Ecto neural progenitor cell (in vitro differentiated cells): ENCODE measurements at places on chromosomes 1 and 21.

- no peak for DNase-seq
Measured at GRCh38 chr1:152741656-152742055, 16.2 kb upstream of the KPRP start.

DNA sequence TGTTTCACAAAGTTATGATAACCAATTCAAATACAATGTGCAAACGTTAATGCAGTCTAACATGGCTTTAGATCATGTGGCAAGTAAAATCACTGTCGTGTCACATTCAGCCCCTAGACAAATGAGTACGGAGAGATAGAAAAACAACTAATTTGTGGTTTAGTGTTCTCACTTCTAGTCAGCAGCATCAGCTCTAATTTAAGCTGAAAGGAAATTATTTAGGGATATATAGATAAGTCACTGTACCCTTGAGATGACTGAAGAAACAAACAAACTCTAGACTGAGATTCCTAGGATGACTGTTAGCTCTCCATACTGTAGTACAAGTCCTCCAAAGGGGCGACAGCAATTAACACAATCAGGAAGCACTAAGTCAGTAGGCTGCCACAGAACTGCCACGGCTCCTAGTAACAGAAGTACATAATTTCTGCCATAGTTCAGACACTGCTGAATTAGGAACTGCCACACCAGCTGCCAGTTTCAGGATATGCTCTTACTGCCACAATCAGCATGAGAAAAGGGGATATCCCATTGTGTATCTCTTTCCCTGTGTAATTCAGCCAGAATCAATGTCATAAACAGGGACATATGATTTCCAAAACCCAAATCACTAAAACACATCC lies 150.4 kb upstream of the NEGR1 start:
- no peak for DNase-seq

- no peak for DNase-seq
Measured at GRCh38 chr1:54816951-54817350, 15.8 kb upstream of the TTC22 start.

DNA sequence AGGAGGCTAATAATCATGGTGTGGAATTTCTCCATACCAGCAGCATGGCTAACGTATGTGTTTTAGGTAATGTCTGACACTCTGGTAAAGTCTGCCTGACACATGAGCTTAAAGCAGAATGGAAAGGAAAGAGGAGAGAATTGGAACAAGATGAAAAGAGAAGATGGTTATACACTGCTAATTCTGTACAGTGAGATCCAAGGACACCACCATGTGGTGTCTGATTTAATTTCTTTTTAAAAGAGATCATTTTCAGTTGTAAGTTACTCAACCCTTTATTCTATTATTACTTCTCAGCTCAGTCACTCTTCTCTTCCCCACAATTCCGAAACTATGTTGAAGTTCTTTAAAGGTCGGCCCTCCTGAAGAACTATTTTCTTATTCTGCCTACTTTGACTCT lies 15.6 kb downstream of the PRKAB2 start:
- DNase-seq, result no peak

DNA sequence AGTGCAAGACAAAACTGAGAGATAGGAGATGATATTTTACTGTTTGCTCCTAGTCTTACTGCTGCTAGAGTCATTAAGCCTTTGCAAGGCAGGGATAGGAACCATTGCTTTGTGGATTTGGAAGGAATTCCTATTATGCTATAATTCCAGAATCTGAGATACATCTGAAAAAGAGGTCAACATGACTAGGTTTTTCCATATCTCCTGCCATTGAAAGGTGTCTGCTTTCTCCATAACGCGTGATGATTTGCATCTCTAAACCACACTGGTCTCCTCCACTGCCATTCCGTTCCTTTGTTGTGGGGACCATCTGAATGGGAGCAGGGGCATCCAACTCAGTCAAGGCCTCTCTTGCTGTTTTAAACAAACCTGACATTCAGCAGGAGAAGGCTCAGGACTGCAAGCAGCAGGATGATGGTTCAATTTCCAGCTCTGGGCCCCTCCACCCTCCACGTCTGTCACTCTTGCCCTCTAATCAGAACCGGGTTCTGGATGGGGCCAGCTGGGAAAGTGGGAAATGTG lies 45.2 kb downstream of the PLPP3 start:
- DNase-seq, result no peak

DNA sequence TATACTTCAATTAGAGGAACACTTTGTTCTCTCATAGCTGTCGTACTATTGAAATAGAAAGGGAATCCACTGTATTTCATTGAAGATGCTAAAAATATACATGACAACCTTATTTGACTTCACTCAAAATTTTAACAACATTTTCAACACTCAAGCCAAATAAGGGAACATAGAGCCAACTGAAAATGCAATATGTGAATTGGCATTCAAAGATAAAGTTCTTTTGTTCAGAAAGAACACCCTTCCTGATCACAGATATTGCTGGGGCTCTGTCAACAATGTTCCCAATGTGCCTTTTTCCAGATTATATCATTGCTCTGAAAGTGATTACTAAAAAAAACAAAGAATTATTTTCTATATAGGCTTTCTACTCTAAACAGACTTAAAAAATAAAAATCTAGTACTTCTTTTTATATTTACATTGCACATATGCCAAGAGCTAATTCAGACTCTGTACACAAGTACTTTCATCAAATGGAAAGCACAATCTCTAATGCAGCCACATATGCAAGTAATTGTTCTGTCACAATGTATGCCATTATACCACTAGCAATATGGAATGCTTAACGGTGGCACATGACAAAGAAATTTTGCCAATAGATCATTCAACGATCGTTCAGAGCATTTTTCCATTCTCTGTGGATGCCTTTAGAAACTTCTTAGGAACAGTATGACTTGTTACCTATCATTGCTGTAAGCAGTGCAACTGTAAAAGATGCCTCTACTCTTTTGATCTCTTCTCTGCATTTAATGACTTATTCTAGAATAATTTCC lies 171.0 kb downstream of the EIF4G3 start:
- no peak for DNase-seq

- DNase-seq, result no peak
Measured at GRCh38 chr1:173474097-173474779, 2.9 kb upstream of the PRDX6 start.

GRCh38 chr21:34524646-34525601 lies 12.9 kb upstream of the KCNE1 start:
- DNase-seq, result peak; percentile 66

DNA sequence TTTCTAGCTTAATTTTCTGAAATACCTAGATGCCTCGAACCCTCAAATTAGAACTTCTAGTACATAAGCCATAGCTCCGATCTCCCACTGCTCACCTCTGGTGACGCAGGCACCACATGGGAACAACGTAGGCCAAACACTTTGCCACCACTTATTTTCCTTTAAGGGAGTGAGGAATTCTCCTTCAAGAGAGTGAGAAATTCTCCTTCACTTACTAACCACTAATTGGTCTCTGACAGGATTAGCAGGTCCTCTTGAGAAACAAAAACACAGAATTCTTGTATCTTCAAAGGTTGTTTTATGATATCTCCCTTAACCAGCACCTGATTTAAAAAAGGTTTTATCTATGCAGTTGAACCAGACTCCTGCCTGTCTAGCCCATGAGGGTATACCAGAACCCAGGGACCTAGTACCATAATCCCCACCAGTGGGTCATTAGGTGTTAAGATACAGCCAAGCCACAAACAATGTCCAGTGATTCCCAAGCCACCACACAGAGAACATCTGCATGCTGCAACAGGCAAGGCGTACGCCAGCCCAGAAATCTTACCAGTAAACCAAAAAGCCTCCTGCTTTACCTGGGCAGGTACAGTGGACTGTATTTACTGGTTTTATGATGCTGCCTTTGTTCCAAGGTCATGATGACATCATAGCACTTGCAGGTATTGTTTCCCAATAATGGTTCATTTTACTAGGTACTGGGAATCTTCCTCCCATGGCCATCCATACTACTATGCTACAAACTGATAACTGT lies 20.3 kb upstream of the CXADR start:
- no peak for DNase-seq

GRCh38 chr1:63731117-63732043 lies 42.4 kb upstream of the ROR1 start:
- DNase-seq, result no peak

GRCh38 chr1:112852276-112852675 lies 103.7 kb downstream of the SLC16A1 start:
- DNase-seq, result no peak

- DNase-seq, result no peak
Measured at GRCh38 chr1:173258479-173259264, 51.5 kb upstream of the TNFSF4 start.

- DNase-seq, result peak; percentile 15
Measured at GRCh38 chr1:110602466-110602865, 3.7 kb downstream of the KCNA2 start.

GRCh38 chr1:58782178-58783089 lies 1.4 kb downstream of the JUN start:
- DNase-seq, result peak; percentile 72

DNA sequence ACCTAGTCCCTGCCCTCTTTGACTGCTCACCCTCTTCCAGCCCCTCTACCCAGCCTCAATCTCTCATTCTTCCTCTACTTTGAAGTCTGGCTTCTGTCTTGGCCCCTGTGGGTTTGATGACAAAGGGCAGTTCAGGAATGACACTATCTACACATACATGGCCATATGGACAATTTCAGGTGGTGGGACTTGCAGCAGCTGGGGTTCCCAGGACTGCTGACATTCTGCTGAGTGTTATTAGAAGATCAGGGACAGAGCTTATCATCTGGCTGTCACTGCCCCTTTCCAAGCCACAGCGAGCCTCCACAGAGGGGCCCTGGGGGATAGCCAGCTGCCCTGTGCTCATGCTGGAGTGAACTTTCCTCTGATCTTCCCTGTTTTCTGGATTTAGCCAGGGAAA lies 97.4 kb upstream of the IPO9 start:
- no peak for DNase-seq

DNA sequence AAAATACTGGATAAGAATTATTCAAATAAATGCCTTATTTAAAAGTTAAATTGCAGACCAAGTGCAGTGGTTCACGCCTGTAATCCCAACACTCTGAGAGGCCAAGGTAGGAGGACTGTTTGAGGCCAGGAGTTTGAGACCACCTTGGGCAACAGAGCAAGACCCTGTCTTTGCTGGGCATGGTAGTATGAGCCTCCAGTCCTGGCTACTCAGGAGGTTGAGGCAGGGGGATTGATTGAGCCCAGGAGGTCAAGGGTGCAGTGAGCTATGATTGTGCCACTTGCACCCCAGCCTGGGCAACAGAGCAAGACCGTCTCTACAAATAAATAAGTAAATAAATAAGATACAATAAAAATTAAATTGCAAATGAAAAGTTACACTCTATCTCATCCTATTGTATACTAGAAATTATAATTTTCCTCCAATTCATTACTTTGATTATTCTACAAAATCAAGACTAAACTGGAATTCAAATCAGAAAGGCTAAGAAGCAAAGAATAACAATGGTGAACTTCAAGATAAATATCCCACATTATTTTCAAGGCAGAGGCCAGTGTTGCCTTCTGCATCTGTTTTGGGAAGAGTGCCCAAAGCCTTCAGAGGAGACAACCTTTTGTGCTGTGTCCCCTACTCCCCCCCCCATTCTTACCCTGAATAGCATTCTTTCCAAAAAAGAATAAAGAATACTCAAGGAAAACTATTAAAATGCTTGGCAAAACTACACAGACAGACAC lies 73.3 kb upstream of the IRF2BP2 start:
- DNase-seq, result no peak

- DNase-seq, result no peak
Measured at GRCh38 chr1:204684206-204684570, 1.4 kb downstream of the LRRN2 start.

DNA sequence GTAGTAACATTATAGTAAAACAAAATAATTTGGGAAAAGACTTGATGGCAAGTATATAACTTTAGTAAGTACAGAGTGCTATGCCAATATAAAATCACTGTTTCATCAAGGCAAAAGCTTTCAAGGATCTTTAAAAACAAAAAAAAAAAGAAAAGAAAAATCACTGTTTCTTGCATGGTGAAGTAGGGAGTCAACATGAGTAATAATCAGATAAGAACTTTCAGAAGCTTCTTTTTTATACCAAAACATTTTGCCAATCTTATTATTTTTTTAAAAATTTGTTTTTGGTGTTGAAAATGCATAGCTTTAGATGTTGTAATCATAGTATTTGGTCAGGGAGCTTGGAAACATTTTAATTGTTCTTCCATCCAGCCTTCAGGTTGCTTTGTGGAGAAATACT lies 37.2 kb downstream of the CAMSAP2 start:
- DNase-seq, result no peak

- DNase-seq, result no peak
Measured at GRCh38 chr1:223106856-223107255, 36.2 kb downstream of the TLR5 start.

GRCh38 chr1:4022715-4023114 lies 122.6 kb upstream of the C1orf174 start:
- no peak for DNase-seq

GRCh38 chr1:207288315-207288714 lies 33.2 kb upstream of the CD55 start:
- no peak for DNase-seq

- DNase-seq, result no peak
Measured at GRCh38 chr1:214455971-214456867, 95.2 kb downstream of the PTPN14 start.

- DNase-seq, result no peak
Measured at GRCh38 chr1:6783221-6783620, 2.0 kb upstream of the CAMTA1 start.

DNA sequence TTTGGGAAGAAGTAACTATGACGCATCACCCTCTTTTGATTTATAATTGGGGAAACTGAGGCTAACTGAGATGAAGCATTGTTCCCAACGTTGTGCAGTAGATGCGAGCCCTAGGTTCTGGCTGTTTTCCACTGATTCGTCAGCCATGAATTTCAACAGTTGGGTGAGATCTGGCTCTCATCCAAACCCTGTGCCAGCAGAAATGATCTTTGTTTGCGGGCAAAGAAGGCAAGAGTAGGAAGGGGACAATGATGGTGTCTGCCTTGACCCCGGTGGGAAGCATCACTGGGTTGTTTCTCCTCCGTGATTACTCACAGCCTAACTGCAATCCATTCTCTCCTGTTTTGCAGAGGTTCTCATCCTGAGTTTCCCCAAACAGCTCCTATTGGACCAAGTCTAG lies 142.3 kb downstream of the MIS18A start:
- DNase-seq, result peak; percentile 11

DNA sequence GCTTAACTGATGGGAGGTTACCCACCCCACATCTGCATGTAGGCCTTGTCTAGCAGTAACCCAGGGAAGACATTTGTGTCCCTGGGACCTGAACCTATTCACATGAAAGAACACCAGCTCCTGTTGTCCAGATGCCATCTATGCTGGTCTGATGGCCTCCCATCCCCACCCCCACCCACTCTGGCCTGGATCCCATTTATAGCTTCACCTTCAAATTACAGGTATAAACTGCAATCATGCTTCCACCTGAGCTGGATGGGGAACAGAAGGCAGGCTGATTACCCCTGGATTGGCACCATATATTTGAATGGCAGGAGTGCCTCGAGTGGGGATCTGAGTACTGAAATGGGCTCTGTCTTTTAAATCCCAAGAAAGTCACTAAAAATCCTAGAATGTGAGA lies 312.7 kb upstream of the USP24 start:
- DNase-seq, result no peak

- DNase-seq, result no peak
Measured at GRCh38 chr1:171801487-171801891, 20.0 kb downstream of the METTL13 start.
